ENCODE measurements at places on chromosomes 6 and 20.
A peak's percentile ranks its signal among the peaks of the same experiment; 100 is the strongest.

DNA sequence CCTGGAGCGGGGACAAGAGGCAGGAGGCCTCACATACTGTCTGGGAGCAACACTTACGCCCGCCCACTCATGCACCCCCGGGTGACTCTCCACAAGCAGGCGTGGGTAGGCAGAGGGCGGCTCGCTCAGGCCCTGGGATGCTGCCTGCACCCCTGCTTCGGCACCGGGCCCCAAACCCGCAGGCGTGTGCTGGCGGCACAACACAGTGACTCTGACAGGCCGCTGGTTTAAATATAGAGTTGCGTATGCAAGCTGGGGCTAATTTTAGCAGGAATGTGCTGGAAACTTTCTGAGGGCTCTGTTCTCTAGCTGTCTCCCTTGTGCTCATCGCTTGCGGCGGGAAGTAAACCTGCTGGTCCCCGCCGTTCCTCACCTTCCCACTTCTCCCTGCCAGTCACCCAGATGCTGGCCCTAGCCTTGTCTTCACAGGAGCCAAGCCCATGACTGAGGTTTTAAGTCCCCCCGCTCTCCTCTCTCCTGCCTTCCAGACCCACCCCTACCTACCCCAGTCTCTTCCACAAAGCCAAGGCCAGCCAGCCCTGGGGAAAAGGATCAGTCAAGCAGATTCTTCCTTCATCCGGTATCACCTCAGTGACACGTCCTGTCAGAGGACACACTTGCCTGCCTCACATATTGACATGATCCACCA is 94.5 kb upstream of the FOXP4 start:
- no peak for DNase-seq

DNA sequence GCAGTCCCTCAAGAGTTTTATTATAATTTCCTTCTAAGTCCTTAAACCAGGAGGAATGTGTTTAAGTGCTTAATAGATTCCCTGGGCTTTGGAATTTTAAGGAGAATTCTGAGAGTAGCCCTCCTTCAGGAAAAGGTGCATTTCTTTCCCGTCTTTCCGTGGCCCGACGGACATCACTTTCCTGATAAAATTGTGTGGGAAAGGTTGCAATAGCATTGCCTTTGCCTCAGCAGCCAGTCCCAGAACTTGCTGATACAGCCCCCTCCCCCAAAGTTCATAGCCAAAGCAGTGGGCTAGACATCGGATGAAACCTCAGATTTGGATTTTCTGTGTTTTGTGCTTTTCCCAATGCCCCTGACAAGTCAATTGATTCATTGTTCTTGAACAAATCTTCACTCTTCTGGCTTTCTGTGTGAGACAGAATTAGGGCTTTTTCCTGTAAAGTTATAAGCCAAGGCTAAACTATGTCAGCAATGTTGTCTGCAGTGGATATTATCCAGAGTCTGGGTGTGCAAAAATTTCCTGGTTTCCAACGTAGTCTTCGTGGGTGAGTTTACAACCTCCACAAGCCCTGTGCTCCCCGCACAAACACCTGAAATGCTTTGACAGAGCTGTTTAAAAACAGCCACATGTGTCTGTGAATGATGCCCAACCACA is 1.1 kb upstream of the SMOC2 start:
- no peak for DNase-seq

- no peak for DNase-seq
Measured at GRCh38 chr20:2888224-2888955, 15.1 kb downstream of the PTPRA start.

DNA sequence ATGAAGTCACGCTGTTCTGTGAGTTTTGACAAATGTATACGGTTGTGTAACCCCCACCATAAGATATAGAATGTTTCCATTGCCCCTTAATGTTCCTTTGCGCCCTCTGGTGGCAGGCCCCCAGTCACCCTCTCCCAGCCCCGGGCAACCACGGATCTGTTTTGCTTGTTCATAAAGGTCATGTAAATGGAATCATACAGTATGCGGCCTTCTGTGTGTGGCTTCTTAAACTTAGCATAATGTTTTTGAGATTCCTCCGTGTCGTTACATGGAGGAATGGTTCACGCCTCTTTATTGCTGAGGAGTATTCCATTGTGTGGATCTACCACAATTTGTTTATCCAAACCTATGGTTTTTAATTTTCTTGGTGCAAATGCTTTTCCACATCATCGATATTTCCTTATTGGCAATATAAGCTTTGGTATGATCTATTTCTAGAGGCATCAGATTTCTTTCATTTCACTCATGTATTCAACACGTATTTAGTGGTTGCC is 28.4 kb downstream of the LYRM2 start:
- peak; percentile 86 for DNase-seq

DNA sequence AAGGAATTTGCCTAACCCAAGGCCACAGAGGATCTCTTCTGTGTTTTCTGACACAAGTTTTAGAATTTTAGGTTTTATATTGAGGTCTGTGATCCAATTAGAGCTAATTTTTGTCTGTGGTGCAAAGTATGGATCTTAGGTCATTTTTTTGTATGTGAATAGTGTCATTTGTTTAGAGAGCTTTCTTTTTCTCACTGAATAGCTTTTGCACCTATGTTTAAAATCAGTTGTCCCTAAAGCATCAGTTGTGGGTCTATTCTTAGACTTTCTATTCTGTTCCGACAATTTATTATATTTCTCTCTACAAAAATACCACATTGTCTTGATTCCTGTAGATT is 341 bp upstream of the MCM9 start:
- DNase-seq: no peak

- DNase-seq: no peak
Measured at GRCh38 chr20:62267543-62267942, 29.2 kb downstream of the OSBPL2 start.

- no peak for DNase-seq
Measured at GRCh38 chr20:54086507-54087039, 16.2 kb upstream of the BCAS1 start.

DNA sequence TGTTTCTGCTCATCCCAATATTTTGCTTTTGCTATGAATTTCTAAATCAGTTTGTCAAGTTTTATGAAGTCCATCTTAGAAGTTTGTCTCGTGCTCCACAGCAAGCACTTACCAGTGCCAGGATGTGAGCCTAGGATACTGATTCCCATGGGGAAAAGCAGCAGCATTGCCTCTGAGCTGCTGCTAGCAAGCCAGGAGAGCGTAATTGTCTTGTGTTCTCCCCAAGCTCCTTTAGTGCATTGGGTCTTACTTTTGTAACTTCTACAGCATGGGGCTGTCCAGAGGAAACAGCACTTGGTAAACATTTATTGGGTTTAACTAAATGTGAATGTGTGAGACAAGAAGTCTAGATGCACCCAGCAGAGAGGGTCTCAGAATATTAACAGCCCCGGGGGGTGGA is 76.1 kb downstream of the RNF182 start:
- DNase-seq: no peak

DNA sequence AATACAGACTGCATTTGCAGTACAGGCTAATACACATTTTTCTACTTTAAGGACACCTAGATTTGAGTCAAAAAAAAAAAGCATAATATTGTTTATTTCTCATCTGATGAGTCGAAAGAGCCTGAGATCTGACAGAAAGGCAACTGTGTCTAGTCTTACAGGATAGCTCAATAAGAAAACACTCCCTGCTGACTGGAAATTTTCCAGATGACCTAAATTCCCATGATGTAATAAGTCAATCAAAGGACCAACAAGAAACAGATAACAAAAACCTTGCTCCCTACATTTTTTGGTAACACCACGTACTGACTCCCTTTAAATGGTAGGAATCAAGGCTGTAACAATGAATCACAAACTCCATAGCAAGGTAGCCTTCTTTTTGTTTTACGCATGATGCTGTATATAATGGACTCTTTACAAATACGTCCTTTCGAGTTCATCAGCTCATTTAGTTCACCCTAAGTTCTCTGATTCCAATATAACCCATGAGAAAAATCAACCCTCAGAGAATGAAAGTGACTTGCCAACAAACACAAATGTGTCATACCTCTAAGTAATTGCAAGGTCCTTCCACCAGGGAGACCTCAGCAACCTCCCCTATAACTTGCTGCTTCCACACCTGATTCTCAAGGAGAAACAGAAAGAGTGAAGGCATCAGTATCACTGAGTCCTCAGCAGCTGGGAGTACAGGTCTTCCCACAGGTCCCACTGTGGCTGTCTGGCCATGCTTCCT is 12.1 kb downstream of the TBX18 start:
- no peak for DNase-seq

DNA sequence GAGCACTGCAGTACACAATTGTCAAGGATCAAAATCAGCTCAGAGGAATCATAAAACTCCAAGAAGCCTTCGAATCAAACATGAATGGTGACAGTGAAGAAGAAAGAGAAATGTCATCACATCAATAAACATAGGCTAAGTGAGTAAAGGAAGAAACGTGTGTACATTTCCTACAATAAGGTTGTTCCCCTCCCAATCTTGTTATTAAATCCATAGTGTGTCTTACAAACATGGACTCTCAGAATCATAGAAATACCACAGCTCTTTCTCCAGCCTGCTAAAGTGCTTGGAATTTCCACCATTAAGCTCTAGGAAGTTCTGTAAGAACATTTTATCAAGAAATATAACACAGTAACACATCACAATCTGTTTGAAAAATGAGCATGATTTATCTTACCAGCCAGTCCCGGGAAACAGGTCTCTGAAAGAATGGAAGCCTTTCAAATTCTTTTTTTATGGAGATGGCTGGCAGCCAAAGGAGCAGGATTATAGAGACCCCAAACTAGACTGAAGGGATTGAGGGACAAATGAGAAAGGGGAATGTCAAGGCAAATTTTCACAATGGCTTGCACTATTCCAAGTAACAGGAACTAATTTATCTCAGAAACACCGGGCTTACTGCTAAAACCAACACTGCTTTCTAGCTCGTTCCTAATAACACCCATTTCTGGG is 4.5 kb upstream of the TNFAIP3 start:
- no peak for DNase-seq

- DNase-seq: no peak
Measured at GRCh38 chr6:158808442-158808833, 10.7 kb downstream of the EZR start.

All from cardiac septum (tissue), 1 donor.